Stimulated activated CD8-positive, alpha-beta memory T cell treated with anti-CD3 and anti-CD28 coated beads, Interleukin-4, amount 100 ng/mL, for 1 hour (primary cell): ENCODE measurements at places on chromosomes 16 and 17.

- DNase-seq, result no peak
Observed at GRCh38 chr16:19642501-19642900, 75.5 kb downstream of the KNOP1 start.

- DNase-seq, result no peak
Observed at GRCh38 chr17:15483431-15483830, 16.0 kb upstream of the CDRT4 start.

DNA sequence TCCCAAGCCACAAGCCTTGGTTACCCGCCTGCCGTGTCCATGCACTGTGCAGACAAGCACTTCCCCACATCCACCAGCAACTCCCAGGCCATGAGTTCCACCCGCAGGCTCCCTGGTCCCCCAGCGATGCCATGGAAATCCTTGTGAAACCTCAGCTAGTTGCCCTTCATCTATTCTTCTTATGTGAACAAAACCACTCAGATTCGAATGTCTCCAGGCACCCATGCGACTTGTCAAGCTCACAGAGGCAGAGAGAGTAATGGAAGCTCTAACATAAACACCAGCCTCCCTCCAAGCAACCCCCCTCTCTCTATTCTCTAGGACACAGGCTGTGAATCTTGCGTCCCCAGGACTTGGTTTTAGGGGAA, 182.6 kb downstream of the C16orf95 start:
- DNase-seq, result no peak

DNA sequence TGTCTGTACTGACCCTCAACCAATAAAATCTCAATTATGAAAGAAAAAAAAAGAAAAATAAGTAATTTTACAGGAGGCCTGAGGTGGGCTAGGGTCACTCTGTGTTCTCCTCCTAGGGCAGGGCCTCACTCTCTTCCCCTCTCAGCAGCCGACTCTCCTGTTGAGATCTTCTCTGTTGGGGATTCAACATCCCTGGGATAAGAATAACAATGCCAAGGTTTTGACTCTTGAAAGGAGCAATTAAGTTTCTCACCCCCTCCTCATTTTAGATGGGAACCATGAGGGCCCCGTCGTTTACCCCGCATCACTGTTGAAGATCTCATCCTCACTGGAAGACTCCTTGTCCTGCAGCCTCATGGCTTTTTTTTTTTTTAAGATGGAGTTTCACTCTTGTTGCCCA, 21.5 kb upstream of the BRCA1 start:
- DNase-seq, result no peak

- no peak for DNase-seq
Observed at GRCh38 chr16:78333808-78334207, 234.4 kb downstream of the WWOX start.

GRCh38 chr17:68693466-68693865, 92.3 kb upstream of the FAM20A start:
- no peak for DNase-seq

GRCh38 chr17:45162025-45162687, 481 bp downstream of the HEXIM2 start:
- no peak for DNase-seq

DNA sequence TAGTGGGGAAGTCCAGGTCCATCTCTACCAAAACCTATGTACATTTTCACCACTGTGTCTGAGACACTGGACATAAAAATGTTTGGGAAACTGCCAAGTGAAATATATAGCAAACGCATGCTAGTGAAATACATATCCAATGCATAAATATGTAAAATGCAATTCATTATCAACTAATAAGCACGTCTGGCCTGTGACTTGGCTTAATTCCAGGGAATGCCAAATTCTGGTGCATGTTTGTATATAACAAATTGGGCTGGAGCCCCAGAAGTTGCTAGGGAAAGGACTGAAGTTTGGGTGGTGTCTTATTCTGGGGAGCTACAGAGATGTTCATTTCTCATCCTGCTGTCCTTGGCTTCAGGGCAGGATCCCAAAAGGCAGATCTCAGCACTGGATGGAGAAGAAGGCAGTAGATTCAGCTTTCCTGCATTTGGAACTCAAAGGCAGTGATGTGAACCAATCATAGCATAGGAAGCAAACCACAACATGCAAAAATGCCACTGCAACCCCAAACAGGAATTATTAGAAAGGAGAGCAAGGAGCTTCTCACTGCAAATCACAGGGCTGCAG, 184.3 kb downstream of the HS3ST3A1 start:
- no peak for DNase-seq

- DNase-seq, result no peak
Observed at GRCh38 chr17:29042679-29043538, at the start of gene PIPOX. TSS of gene PIPOX (plus strand) at chr17:29043141. CDS start at chr17:29043226, 85 bp downstream.

DNA sequence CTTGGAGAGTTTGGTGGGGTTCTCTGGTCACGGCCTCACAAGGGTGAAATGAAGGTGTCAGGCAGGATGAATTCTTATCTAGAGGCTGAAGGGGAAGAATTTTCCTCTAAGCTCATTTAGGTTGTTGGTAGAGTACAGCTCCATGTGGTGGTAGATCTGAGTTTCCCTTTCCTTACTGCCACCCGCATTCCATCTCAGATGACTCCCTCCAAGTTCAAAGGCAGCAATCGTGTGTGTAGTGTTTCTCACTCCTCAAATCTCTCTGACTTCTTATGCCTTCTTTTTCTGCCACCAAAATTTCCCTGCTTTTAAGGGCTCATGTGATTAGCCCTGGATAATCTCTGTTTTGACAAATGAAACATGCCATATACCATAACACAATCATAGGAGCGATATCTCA, 135.5 kb upstream of the MYOCD start:
- DNase-seq, result no peak

DNA sequence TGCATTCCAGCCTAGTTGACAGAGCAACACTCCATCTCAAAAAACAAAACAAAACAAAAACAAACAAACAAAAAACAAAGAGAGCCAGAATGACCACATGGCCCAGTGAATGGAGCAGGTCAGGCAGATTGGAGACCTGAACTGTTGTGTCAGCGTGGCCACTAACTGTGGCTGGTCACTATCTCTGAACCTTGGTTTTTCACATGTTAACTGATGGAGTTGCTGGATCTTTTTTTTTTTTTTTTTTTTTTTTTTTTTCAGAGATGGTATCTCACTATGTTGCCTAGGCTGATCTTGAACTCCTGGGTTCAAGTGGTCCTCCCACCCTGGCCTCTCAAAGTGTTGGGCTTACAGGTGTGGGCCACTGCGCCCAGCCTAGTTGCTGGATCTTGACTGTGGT, 31.8 kb downstream of the RHBDL3 start:
- no peak for DNase-seq

DNA sequence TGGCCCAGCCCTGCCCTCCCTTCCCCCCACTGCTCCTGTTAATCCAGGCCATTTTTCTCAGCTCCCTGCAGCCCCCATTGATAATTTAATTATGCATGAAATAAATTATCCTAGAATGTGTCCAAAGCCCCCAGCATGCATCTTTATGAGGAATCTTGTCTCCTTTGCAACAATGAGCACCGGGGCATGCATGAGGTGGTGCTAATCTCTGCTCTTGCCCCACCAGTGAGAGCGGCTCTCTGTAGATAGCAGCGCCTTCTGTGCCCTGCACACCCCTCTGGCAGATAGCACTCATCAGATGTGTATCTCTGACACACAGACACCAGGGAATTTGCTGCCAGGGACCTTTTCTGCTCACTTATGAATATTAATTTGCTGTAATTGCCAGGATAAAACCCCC, 140.2 kb upstream of the CDC42EP4 start:
- no peak for DNase-seq

DNA sequence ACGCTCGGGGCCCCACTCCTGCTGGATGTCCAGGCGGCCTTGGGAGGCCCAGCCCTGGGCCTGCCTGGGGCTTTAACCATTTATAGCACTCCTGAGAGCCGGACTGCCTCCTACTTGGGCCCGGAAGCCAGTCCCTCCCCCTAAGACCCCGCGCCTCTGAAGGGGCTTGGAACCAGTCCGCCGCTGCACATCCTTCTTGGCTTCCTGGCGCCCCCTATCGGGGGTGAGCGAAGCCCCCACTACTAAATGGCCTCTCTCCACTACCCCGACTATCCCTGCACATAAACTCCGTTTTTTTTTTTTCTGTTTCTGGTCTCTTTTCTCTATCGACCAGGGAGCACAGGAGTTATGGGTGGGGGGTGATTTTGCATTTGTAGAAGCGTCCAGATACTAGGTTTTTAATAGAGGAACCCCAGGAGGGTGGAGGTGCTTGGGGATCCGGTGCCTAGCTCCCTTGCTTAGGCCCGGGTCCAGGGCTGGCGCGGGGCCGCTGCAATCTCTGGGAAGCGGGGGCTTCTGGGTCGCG, 633 bp upstream of the NOL3 start:
- DNase-seq, result no peak

DNA sequence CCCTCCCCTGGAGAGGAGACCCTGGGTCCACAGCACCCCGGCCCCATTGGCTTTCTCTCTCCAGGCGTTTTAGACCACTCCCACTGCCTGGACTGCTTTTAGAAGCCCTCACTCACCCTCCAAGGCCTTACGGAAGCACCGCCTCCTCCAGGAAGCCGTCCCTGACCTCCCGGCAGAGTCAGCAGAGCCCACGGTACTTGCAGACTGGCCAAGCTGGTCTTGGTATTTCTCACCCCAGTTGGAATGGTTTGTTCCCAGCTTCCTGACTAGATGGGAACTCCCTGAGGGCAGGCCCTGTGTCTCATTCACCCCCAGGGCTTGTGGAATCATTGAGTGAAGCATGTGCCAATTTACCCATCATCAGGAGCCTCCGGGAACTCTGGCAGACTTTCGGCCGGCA, 9.2 kb downstream of the SCGB1C2 start:
- no peak for DNase-seq

DNA sequence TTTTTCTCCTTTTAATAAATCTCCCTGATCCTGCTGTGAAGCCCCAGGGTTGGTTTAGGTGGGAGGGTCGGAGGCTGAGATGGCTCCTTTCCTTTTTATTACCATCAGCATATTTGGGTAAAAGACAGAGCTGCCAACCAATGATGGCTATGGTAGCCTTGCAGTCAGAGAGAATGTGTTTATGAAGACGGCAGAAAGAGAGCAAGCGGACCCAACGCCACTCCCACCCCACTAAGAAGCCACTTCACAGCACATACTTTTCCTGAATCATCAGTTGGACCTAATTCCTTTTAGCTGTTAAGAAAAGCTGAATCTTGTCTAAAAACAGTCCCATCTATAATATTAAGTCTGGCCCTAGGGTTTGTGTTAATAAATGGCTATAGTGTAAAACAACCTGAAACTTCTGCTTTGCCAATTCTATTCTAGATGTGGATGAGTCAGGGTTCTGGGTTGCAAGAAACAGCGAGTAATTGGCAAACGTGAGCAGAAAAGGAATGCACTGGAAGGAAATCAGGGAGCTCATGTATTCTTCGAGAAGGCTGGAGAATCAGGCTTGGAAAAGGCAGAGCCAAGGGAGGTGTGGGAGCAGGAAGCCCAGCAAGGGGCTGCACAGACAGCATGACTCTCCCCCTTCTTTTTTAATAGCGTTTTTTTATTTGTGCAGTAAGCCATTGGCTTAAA, 34.0 kb upstream of the PRKCA start:
- DNase-seq, result no peak

GRCh38 chr16:10878328-10878643, 1.3 kb downstream of the CIITA start:
- no peak for DNase-seq

GRCh38 chr16:6753553-6753952, 579.1 kb upstream of the RBFOX1 start:
- no peak for DNase-seq

GRCh38 chr17:47223007-47223406, 13.9 kb downstream of the MYL4 start:
- DNase-seq, result no peak

DNA sequence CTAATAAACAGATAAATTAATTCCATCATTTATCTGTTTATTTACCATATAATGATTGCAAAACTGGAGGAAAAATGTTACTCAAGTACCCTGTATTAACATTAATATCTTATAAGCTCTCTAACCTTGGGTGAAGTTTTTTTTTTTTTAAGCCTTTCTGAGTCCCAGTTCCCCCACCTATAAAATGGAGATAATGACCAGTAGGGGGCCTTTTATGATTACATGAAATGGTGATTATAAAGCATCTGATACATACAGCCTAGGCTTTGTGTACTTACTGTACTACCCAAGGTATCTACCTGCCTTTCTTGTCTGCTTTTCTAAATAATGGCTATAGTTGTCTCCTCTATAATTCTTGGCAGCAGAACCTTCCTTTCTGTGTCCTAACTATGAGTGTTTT, 22.6 kb downstream of the LRRC36 start:
- DNase-seq, result no peak

- no peak for DNase-seq
Observed at GRCh38 chr17:4100883-4101756, 41.7 kb downstream of the ZZEF1 start.

DNA sequence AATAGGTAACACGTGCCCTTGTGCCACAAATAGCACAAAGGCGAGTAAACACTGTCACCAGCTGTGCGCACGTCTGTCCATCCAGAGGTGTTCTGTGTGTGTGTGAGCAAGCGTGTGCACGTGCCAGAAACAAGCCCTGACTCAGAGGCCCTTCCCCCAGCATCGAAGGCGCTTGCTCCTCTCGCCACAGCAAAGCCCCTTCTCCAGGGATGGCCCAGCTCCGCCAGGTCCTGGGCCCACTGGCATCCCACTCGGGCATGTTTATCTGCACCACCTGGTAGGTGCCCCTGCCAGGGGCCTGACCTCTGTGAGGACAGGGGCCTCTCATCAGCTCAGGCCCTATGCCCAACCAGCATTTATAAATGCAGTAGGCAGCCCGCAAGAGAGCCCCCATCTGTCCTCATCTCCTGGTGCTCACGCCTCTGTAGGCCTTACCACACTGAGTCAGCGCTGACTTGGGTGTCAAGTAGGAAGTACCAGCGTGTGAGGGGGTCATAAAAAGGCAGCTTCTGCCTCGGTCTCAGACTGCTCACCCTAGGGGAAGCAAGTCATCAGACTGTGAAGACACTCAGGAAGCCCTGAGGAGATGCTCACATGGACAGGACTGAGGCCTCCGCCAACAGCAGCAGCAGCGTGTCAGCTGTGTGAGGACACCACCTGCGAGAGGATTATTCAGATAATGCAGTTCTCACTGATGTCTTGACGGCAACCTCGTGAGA, 10.8 kb downstream of the TMEM235 start:
- no peak for DNase-seq

- DNase-seq, result no peak
Observed at GRCh38 chr17:1227917-1228780, 42.1 kb upstream of the BHLHA9 start.

- no peak for DNase-seq
Observed at GRCh38 chr16:88531931-88532433, 38.2 kb upstream of the ZC3H18 start.
